ENCODE measurements at places on chromosomes 2 and 18.

DNA sequence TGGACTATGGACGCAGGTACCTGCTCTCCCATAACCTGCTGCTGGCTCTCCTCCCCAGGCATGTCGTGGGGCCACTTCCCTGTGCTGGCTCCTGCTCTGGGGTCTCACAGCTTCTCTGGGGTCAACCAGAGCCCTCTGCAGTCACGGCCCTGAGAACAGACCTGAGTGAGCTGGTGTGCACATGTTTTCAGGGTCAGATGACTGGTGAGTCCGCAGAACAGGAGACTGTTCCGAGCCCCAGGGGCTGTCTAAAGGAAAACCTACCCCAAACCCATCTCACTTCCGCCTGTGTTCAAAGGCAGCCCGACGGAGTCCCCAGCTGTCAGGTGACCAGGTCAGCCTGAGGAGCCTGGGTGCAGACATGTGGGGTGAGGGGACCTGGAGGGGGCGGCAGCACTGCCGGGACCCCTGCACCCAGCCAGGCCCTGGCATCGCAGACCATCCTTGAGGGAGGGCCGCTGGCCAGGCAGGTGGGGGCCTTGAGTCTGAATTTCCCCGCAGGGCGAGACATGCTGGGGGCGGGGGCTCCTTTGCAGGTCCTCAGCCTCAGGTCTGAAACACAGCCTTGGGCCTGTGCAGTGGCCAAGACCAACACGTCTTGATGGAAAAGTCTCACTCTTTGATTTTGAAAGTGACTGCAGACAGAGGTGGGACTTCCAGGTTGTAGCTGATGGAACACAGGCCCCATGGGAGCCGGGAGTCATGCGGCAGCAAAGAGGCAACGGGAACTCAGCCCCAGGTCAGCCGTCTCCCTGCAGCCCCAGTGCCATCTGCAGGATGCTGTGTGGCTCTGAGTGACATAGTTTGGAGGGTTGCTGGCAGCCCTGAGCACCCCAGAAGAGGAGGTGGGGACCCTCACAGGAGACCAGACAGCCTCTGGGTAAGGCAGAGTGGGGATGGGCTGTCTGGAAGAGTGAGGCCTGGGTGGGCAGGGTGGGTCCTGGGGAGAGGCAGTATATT is 65.3 kb downstream of the TWIST2 start:
- DNase-seq = no peak

DNA sequence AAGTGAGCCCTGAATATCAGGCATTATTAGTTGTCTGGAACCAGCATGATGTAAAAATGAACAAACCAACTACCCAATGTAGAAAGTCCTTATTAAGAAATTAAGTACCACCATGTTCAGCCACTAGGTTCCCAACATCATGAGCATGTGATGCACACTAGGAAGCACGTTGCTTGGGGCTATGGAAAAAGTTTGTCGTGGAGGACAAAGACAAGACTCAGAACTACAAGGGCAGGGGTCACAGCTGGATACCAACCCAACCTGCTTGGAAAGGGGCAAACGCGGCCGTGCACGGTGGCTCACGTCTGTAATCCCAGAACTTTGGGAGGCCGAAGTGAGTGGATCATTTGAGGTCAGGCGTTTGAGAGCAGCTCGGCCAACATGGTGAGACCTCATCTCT is 64.0 kb downstream of the ADNP2 start:
- DNase-seq = no peak

- DNase-seq = no peak
These were observed 62.7 kb upstream of the TAF1B start for GRCh38 chr2:9780368-9781130.

- DNase-seq = peak; percentile 98
These were observed at the start of gene MCM6 for GRCh38 chr2:135876066-135876711. MCM6 (minus strand) TSS chr2:135876443; CDS start chr2:135876365, 78 bp downstream.

DNA sequence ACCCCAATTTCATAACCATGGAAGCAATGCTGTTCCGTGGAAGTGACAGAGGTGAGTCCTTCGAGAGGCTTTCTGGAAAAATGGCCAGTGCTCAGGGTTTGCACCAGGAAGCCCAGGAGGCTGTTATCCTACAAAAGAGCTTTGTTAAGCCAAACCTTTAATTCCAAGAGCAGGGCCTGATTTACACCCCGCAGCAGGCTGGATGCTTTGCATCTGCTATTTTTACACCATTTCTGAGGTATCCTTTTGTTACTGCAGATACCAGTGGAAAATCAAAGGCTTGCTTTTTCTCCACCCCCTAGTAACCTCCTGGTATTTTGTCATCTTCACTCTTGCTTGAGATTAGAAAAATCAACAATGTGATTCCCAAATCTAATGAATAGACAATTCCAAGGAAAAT is 380.6 kb downstream of the SOX11 start:
- no peak for DNase-seq

GRCh38 chr2:237673130-237674001 is 46.0 kb downstream of the LRRFIP1 start:
- no peak for DNase-seq

GRCh38 chr18:69887256-69887655 is 60.4 kb downstream of the CD226 start:
- no peak for DNase-seq

- DNase-seq = no peak
These were observed 309.2 kb downstream of the NRXN1 start for GRCh38 chr2:50722776-50723175.
